ENCODE measurements at places on chromosomes 16 and 17. TPM values are rescaled to one million over a fixed set of nuclear protein-coding genes. Genes with fewer than 3 reads are reported as not detected.

- peak overlapping the region; percentile 81 for H3K4me3 ChIP-seq
- peak overlapping the region; percentile 77 for H3K27ac ChIP-seq
- H3K36me3 ChIP-seq = no peaks in the 10 kb centered on the region
- peaks cover 5% of the 10 kb centered on the region for H3K4me1 ChIP-seq
Measured at GRCh38 chr16:23595246-23595950, 718 bp downstream of the NDUFAB1 start.

DNA sequence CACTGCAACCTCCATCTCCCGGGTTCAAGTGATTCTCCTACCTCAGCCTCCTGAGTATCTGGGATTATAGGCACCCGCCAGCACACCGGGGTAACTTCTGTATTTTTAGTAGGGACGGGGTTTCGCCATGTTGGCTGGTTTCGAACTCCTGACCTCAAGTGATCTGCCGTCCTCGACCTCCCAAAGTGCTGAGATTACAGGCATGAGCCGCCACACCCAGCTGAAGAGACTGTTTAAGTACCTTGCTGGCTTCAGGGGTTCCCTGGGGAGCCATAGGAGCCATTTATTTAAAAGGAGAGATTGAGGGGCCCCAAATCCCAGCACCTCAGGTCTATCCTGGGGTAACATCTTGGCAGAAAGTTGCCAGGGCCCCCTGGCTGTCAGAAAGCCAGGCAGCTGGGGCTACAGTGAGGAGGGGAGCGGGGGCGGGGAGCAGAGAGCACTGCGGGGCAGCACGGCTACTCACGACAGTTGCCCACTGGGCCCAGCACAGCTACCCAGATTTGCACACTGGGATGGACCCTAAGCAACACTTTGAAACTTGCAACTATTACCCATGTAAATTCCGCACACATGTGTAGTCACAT is 1.6 kb downstream of the SNAI3 start:
- no peak overlapping the region for H3K4me3 ChIP-seq
- H3K36me3 ChIP-seq = no peaks in the 10 kb centered on the region
- no peak overlapping the region for H3K27ac ChIP-seq
- peaks cover 3% of the 10 kb centered on the region for H3K27me3 ChIP-seq
- H3K4me1 ChIP-seq = peaks cover 6% of the 10 kb centered on the region

GRCh38 chr17:15298176-15298575 is 33.0 kb upstream of the PMP22 start:
- H3K36me3 ChIP-seq = no peaks in the 10 kb centered on the region
- no peak for DNase-seq
- H3K4me1 ChIP-seq = no peaks in the 10 kb centered on the region
- no peak overlapping the region for H3K4me3 ChIP-seq
- no peak overlapping the region for H3K27ac ChIP-seq

Gene C17orf67
- 2.6 TPM for total RNA-seq

Gene ZNF764
- 22.5 TPM for total RNA-seq

Gene C1QTNF8
- total RNA-seq = not detected

DNA sequence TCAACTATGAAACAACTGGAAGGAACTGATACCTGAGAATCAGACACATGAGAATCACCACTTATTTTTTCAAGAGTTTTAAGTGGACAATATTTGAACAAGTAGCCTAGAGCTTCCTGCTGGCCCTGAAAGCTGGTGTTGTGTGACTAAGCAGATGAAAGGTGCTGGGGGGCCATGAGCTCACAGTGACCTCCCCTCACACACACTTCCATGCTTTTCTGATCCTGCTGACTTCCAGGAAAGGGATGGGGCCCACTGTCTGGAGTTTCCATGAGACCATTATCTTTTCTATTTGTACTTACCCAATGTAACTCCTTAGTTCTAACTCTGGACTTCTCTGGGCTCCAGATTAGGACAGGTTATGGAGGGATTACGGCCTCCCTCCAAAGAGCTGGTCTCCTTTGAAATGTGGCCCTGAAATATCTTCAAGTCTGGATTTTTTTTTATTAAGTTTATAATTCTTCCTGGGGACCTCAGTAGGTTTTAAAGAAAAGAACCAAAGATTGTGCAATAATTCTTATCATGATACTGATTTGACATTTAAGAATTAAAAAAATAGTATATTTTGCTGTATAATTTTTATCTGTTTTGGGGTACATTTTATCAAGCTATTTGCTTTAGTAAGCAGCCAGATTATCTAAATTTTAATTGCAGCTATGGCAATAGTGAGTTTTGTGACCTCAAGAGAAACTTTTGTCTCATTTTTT is 4.9 kb downstream of the CAPNS2 start:
- H3K27me3 ChIP-seq = no peaks in the 10 kb centered on the region
- no peak overlapping the region for H3K4me3 ChIP-seq
- H3K36me3 ChIP-seq = no peaks in the 10 kb centered on the region
- H3K4me1 ChIP-seq = no peaks in the 10 kb centered on the region
- H3K27ac ChIP-seq = no peak overlapping the region

GRCh38 chr16:66334853-66335574 is 31.5 kb upstream of the CDH5 start:
- no peak overlapping the region for H3K4me3 ChIP-seq
- no peak overlapping the region for H3K27ac ChIP-seq
- no peaks in the 10 kb centered on the region for H3K27me3 ChIP-seq
- H3K36me3 ChIP-seq = no peaks in the 10 kb centered on the region

Gene KRT40
- total RNA-seq = 0.74 TPM

GRCh38 chr17:56880571-56880970 is 33.3 kb downstream of the TRIM25 start:
- no peak for DNase-seq
- H3K27ac ChIP-seq = no peak overlapping the region

DNA sequence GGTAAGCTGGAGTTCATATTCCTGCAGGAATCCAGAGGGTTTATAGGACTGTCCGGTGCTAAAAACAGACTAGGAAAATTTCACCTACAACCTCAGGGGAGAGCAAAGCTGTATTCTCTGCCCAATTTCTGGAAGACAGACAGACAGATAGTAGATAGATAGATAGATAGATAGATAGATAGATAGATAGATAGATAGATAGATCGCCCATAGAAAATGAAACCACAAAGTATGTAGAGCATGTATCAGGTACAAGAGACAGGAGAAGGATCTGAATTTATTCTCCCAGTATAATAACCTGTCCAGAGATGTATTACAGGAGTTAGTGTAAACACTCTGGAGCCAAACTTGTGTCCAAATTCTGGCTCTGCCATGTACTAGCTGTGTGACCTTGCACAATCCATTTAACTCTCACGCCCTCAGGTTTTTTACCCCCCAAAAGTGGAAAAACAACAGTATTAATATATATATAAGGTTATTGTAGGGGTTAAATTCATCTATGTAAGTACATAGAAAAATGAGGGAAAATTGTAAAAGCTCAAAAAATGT is 2.1 kb upstream of the ABCA6 start:
- H3K4me3 ChIP-seq = no peak overlapping the region
- no peak overlapping the region for H3K27ac ChIP-seq
- H3K36me3 ChIP-seq = no peaks in the 10 kb centered on the region
- H3K4me1 ChIP-seq = no peaks in the 10 kb centered on the region

DNA sequence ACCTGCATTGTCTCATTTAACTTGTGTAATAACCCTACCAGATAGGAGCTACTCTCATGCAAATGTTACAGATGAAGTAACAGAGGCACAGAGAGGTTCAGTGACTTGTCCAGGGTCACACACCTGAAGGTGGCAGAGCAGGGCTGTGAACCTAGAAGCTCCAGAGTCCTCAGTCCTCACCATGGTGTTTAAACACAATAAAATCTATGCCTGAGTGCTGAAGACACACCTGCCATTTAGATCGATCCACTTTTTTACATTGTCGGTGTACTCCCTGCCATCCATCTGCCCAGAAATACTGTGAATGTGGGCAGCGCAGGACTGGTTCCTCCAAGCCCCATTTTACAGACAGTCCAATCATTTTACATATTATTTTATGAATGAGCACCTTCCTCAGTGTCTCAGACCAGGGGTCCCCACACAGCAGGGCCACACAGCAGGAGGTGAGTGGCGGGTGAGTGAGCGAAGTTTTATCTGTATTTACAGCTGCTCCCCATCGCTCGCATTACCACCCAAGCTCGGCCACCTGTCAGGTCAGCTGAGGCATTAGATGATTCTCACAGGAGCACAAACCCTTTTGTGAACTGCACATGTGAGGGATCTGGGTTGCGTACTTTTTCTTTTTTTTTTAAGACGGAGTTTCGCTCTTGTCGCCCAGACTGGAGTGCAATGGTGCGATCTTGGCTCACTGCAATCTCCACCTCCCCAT is 5.6 kb downstream of the IL4R start:
- DNase-seq = no peak
- H3K4me1 ChIP-seq = peaks cover 6% of the 10 kb centered on the region
- H3K27me3 ChIP-seq = no peaks in the 10 kb centered on the region
- no peaks in the 10 kb centered on the region for H3K36me3 ChIP-seq
- no peak overlapping the region for H3K4me3 ChIP-seq

DNA sequence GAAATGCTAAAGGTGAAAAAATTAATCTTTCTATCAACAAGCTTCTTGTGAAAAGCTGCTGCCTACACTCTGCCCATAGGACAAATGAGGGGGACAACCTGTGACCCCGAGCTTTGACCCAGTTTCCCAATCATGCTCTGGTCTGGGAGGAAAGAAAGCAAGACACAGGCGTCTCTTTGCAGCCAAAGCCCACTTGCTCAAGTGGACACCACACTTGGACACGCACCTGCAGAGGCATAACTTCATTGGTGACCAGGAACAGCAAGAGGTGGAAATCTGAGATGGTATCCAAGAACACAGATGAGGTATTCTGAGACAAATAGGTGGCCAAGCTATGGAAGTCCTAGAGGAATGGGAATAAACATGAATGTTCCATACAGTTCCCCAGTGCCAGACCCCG is 15.0 kb upstream of the FAAP100 start:
- H3K4me1 ChIP-seq = peaks cover 20% of the 10 kb centered on the region
- no peak for DNase-seq
- H3K27ac ChIP-seq = peak overlapping the region; percentile 66

Gene SYT17
- 24.3 TPM for total RNA-seq

DNA sequence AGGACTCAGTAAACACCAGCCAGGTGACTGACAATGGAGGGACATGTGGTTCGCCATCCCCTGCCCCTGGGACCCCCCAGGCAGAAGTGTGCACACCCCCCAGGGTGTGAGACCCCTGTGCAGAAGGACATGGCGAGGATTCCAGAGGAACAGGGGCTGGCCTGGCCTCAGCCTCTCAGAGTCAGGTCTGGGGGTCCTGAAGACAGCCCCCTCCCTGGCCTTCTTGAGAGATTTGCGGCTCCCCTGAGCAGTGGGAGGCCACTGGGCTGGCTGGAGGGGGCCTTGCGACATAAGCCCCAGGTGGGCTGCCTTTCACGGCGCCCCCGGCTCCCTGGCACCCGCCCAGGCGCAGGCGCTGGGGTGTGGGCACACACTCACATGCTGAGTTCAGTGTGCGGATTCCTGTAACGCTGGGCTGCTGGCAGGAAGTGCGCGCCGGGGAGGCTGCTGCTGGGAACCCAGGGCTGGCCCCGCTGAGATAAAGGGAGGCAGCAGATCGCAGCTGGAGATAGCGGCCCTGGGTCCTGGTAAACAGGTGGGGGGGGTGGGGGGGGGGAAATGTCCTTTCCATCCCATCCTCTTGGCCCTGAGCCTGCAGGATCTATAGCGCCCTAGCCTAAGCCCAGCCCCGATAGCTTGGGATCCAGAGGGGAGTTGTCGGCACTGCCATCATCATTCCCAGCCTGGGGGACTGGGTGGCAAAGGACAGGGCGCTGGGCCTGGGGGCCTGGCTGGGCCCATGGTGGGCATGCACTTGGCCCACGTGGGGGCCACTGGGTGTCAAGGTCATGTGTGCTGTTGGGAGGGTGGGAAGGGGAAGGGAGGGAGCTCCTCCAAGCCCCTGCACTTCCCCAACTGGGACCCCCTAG is 27.1 kb downstream of the TMEM235 start:
- no peaks in the 10 kb centered on the region for H3K36me3 ChIP-seq
- DNase-seq = no peak
- H3K27ac ChIP-seq = no peak overlapping the region
- no peak overlapping the region for H3K4me3 ChIP-seq
- no peaks in the 10 kb centered on the region for H3K4me1 ChIP-seq

DNA sequence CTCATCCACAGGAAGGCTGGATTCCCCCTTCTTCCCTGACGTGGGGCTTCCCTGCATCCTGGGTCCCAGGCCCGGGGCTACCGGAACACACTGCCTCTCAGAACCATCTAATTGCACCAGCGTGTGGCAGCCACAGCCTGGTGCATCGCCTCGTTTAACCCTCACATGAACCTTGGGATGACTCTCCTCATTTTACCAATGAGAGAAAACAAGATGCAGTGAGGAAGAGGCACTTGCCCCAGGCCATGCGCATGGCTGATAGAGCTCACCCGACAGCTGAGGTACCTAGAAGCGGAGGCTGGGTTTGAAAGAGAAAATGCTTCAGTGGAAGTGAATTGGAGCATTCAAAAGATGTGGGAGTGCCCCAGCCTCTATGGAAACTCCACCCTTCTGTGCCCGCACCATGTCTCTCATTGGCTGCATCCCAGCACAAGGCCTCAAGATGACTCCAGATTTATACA is 162.3 kb downstream of the KATNIP start:
- H3K27me3 ChIP-seq = no peaks in the 10 kb centered on the region
- no peaks in the 10 kb centered on the region for H3K36me3 ChIP-seq
- no peaks in the 10 kb centered on the region for H3K4me1 ChIP-seq
- H3K27ac ChIP-seq = no peak overlapping the region
- no peak overlapping the region for H3K4me3 ChIP-seq
- DNase-seq = no peak

- peaks cover 10% of the 10 kb centered on the region for H3K36me3 ChIP-seq
- H3K4me1 ChIP-seq = peaks cover 21% of the 10 kb centered on the region
- H3K4me3 ChIP-seq = peak overlapping the region; percentile 69
- peak overlapping the region; percentile 96 for H3K27ac ChIP-seq
Measured at GRCh38 chr17:81871387-81872230, 472 bp upstream of the ARHGDIA start.

DNA sequence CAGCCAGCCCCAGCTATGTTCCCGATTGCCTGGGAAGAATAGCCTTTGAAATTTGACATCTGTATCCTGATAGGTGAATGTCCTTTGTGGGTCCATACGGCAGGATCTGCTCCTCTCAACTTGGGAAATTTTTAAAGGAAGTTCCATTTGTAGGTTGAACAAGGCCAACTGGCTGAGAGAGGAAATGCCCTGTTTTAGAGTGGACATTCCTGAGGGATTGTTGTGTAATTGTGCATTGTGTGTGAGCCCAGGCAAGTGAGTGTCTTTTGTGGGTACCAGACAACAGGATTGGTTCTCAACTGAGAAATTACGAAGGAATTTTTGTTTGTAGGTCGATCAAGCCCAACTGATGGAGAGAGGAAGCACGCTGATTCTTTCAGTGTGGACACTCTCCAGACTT is 2.6 kb upstream of the CPHXL2 start:
- no peak overlapping the region for H3K27ac ChIP-seq
- no peak overlapping the region for H3K4me3 ChIP-seq
- H3K27me3 ChIP-seq = no peaks in the 10 kb centered on the region
- H3K36me3 ChIP-seq = no peaks in the 10 kb centered on the region

GRCh38 chr17:42980274-42980765 is at the start of gene RUNDC1:
Gene RUNDC1 (plus strand): TSS chr17:42980565. CDS start chr17:42980577, 12 bp downstream.
- DNase-seq = peak; percentile 94
- H3K36me3 ChIP-seq = no peaks in the 10 kb centered on the region
- peak within 1 kb of the TSS; percentile 88 for H3K27ac ChIP-seq

DNA sequence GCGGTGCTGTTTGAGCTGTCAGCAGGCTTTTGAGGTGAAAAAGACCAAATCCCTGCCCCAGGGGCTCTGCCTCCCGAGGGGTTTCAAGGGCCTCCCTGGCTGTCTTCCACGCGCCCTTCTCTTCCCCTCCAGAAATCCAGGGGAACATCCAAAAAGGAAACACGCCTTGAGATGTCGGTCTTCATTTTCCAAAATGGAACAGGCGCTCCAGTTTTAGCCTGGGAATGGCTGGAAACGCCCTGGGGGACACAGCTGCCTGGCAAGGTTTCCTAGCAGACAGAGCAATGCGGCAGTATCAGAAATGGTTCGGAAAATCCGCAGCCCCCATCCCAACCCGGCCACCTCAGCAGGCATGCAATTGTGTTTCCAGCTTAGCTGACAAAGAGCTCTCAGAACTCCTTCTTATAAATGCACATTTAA is 16.6 kb upstream of the LITAF start:
- H3K27ac ChIP-seq = no peak overlapping the region
- no peak overlapping the region for H3K4me3 ChIP-seq
- no peak for DNase-seq
- no peaks in the 10 kb centered on the region for H3K27me3 ChIP-seq
